Immature natural killer cell (primary cell): ENCODE measurements at places on chromosomes 2 and 18.
A peak's percentile ranks its signal among the peaks of the same experiment; 100 is the strongest.

DNA sequence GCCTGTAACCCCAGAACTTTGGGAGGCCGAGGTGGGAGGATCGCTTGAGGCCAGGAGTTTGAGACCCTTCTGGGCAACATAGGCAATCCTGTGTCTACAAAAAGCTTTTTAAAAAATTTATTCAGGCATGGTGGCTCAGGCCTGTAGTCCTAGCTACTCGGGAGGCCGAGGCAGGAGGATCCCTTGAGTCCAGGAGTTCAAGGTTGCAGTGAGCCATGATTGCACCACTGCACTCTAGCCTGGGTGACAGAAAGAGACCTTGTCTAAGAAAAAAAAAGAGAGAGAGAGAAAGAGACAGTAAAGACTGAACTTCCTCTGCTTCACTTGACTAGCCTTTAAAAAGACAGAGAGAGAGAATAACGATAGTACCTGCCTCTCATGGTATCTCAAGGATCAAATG, 62.4 kb downstream of the INPP5D start:
- no peak for DNase-seq

- DNase-seq, result peak; percentile 27
These were observed 68.5 kb downstream of the COPS8 start for GRCh38 chr2:237154082-237154638.

DNA sequence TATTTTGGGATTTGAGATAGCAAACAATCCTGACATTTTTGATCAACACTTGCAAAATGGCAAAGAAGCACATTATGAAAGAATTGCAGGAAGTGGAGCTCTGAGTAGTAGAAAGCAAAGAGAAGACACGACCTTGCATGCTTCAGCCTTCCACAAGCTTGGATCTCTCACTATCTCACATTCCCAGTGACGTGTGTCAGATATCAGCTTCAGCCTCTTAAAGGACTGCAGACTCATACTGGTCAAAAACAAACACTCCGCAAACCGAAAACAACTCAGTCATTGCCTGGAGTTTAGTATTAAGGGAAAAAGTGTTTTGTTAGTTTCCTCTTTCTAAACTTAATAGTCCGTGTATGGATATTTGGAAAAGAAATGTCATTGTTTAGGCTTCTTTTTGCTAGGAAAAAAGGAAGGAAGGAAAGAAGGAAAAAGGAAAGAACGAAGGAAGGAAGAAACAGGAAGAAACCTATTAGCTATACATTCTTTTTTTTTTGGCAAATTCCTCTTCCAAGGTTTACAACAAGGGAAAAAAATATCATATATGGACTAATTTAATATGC, 32.6 kb upstream of the SLC40A1 start:
- no peak for DNase-seq

DNA sequence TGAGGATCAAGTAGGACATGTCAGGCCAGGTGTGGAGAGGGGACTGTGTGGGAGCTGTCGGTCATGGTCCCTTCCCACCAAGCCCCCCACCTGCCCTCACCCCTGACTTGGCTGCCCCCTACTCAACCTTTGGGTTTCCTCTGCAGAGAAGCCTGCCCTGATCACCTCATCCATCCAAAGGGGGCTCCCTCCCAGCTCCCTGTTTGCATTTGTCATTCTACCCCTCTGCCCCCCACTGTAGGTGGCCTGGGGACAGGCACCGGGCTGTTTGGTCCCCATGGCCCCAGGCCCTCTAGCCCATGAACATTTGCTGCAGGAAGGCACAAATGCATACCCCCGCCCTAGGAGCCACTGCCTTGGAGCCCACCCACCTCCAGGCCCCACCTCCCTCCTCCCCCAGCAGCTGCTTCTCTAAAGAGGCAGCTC, 115.0 kb downstream of the SMAD7 start:
- no peak for DNase-seq

DNA sequence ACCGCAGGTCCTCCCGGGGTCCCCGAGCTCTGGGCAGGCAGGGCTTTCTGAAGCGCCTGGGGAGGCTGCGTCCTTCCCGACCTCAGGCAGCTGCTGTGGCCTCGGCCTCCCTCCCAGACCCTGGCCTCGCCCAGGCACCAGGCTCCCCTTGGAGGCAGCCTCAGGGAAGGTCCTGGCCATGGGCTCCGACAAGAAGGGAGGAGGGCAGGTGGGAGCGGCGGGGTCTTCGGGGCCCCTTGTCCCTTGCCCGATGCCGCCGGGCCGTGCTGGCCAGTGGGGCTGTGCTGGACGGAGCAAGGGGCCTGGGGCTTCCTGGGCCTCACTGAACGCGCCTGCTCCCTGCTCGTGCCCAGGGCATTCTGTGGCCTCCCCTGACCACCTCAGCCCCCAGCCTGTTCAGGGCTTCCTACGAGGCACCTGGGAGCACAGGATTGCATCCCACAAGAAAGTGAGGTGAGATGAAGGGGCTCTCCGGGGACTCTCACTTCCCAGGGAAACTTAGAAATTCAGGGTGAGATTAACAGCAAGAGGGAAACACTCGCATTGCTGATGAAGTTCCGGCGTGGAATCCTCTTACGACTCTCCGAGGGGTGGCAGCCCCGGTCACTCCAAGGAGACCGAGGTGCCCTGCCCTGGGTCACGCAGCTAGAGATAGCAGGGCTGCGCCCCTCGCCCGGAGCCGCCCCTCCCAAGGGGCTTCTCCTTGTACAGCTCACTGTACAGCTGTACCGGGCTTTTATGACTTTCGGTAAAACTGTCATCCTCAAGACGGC, 778 bp downstream of the MFSD2B start:
- no peak for DNase-seq

- no peak for DNase-seq
These were observed 54.7 kb upstream of the GATA6 start for GRCh38 chr18:22114526-22115321.

DNA sequence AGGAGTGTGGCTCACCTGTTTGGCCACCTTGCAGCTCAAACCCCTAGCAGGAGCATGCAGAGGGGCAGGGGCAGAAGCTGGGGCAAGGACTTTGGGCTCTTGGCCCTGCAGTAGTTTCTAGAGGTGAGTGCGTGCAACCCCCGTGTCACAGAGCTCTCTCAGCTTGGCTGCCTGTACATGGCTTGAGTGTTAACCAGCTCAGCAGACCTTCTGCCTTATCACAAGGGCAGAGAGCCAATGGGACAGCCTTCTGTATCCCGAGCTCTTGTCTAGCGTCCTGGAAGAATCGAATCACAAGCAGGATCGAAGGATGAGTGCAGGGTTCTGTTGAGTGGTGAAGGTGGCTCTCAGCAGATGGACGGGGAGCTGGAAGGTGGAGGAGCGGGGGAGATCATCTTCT, 120.3 kb upstream of the TMEM18 start:
- DNase-seq, result no peak

GRCh38 chr2:144801766-144802165, 281.8 kb upstream of the ZEB2 start:
- no peak for DNase-seq

DNA sequence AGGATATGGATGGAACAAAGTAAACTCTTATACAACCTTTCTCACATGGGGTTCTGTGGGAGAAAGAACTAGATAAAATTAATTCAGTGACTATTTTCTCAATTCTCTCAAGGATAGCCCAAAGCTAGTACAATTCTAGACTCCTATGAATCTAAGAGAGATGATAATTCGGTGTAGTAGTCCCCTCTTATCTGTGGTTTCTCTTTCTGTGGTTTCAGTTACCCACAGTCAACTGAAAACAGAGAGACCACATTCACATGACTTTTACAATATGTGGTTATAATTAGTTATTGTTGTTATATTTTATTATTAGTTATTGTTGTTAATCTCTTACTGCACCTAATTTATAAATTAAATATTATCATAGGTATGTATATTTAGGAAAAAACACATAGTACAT, 53.5 kb upstream of the C2orf15 start:
- DNase-seq, result no peak

- DNase-seq, result no peak
These were observed 57.1 kb upstream of the ITGB6 start for GRCh38 chr2:160257041-160257742.

DNA sequence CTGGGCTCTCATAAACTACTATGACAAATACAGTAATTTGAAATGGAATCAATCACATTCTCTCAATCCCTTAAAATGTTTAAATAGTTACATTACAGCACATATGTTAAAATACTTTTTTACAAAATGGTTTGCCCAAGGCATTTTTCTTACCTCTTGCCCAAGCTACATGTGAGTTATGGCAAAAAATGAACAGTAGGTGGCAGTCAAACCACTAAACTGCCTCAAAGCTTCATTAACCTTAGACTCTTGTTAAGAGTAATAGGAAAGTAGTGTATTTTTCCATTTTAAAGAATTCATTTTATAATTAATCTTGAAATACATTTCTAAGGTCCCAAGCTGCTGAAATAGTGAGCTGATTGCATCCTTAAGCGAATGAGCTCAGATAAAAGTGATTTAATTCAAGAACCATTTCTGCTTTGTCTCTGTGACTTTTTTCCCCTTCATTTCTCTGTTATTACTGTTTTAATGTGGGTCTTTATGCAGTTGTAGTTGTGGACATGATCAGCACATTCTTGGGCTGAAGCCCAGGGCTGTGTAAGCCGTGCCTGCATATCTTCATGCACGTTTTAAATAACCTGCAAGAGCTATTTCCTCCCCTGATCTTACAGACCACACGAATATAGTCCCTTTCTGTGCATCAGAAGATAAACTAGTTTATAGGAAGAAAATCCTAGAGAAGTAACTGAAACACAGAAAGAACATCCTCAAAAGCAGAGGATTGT, 311.8 kb downstream of the LNPK start:
- peak; percentile 22 for DNase-seq

- no peak for DNase-seq
These were observed 105.0 kb downstream of the SPIRE1 start for GRCh38 chr18:12552879-12553242.

- DNase-seq, result no peak
These were observed 43.2 kb downstream of the LDLRAD4 start for GRCh38 chr18:13261661-13262357.

- no peak for DNase-seq
These were observed 203.3 kb downstream of the AFF3 start for GRCh38 chr2:99939135-99939534.

DNA sequence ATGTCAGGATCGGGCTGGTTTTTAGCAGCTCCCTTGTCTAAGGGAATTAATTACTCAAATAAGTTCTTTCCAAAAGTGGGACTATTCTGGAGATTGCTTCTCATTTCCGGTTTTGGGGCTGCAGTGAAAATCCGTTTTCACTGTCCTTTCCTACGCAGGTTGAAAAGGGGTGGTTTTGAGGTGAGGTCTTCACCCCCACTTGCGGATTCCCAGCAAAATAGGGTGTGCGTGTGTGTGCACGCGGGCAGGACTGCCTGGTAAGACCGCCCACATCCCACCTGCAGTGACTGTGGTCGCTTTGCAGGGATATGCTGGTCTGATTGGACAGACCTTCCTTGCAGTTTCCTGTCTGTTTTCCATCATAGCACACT, 472 bp upstream of the PLEKHM3 start:
- no peak for DNase-seq

DNA sequence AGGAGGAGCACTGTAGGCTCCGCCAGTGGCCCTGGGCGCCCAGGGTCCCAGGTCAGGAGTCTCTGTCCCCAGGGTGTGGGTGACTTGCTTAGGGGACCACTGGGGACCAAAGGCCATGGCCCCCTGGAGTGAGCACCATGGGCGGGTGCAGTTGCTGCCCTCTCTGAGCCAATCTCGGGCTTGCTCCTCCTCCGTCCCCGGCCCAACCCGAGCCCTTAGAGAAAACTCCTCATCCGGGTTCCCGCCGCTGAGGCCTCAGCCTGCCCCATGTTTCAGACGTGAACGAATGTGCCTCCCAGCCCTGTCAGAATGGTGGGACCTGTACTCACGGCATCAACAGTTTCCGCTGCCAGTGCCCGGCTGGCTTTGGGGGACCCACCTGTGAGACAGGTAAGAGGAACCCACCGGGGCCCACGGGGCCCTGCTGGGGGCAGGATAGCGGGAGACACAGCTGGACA, 38.6 kb downstream of the SNED1 start:
- no peak for DNase-seq

- no peak for DNase-seq
These were observed 188.1 kb upstream of the LINC00305 start for GRCh38 chr18:64337018-64337417.

GRCh38 chr2:172564376-172564775, 8.5 kb downstream of the PDK1 start:
- no peak for DNase-seq

GRCh38 chr2:106975641-106976040, 89.7 kb upstream of the ST6GAL2 start:
- DNase-seq, result no peak

GRCh38 chr2:104812286-104812685, 41.6 kb upstream of the POU3F3 start:
- DNase-seq, result no peak

GRCh38 chr2:120802867-120803484, 67.3 kb downstream of the GLI2 start:
- no peak for DNase-seq

GRCh38 chr2:174858745-174859144, 94.5 kb upstream of the CHRNA1 start:
- DNase-seq, result no peak

DNA sequence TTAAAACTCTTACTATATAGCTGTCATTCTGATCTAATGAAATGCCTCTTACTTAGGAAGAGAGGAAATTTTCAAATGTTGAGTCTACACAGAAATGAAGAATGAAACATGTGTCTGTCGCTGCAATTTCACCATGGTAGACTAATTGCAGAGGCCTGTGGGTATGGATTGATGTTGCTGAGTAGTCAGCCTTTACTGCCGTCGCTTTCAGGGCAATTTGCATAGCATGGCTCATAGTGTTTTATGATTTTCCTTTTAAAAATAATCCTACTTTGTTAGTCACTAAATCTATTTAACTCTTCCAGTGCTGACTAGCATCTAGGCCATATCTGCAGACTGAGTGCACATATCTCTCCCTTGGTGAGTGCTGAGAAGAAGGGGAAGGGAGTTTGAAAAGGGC, 819.2 kb downstream of the SATB2 start:
- no peak for DNase-seq

DNA sequence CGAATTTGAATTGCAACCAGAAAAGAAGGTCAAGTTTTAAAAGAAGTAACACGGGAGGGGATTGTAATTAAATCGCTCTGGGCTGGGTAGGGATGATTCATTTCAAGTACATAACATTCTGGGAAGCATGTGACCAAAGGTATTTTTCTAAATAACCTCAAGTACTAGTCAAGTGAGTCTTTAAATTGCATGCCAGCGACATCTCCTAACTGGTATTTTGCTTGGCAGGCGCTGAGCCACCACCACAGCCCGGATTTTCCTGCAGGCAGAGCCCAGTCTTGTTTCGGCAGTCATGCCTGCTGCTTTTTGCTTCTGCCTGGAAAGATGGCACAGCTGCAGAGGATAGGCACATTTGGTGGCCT, 33.7 kb upstream of the NPAS2 start:
- no peak for DNase-seq

GRCh38 chr2:195515551-195515950, 141.5 kb upstream of the SLC39A10 start:
- DNase-seq, result no peak
